Kidney capillary endothelial cell (primary cell): ENCODE measurements at places on chromosomes 6 and 20.

DNA sequence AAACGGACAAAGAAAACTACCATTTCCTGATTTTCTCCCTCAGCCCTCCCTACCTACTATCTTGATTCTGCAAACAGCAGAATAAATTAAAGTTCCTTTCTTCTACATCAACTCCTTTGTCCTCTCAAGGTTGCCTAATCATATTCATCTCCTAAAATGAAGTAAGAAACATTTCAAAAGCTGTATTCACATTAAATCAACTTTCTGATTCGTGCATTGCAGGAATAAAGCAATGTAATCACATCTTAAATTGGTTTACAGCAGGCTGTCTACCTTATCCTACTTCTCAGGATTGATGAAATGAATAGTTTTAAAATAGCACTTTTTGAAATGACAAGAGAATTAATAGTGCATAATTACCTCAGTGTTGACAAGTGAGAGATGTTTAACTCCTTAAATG is 25.1 kb downstream of the PRKN start:
- no peak for DNase-seq

DNA sequence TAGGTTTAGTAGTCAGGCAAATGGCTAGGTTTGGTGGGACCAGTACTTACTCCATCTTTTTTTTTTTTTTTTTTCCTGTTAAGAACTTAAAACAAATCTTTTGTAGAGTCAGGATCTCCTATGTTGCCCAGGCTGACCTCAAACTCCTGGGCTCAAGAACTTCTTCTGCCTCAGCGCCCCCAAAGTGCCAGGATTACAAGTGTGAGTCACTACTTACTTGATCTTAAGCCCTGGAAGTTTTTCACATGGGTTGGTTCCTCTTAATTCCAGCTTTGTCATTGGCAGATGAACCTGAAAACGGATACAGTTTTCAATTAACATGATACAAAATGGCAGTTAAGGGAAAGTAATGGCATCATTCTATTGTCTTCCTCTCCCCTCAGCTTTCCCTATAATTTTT is 179.4 kb upstream of the JAG1 start:
- DNase-seq, result no peak

DNA sequence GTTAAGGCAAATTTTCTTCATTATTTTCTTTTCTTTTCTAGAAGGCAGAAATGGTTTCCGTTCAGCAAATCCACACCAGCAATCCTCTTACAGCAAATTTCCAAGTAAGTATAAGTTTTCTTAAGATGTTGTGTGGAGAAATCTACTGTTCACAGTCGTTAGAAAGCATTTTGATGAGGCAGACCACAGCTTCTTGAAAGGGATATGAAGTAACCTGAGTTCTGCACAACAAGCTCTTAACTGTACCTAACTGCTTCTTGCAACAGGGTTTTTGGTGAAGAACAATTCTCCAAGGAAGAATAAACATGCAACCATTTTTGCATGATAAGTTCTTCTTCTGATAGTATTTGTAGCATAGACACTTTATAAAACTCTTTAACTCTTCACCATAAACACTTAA is 45.3 kb upstream of the STXBP5 start:
- DNase-seq, result no peak

GRCh38 chr20:59972037-59972801 is 14.0 kb downstream of the CDH26 start:
- DNase-seq, result no peak

GRCh38 chr6:84835340-84835739 is 70.9 kb upstream of the TBX18 start:
- DNase-seq, result no peak

GRCh38 chr20:7596541-7596940 is 343.7 kb downstream of the HAO1 start:
- no peak for DNase-seq

- DNase-seq, result no peak
Measured at GRCh38 chr6:21157186-21157929, 436.2 kb upstream of the SOX4 start.

DNA sequence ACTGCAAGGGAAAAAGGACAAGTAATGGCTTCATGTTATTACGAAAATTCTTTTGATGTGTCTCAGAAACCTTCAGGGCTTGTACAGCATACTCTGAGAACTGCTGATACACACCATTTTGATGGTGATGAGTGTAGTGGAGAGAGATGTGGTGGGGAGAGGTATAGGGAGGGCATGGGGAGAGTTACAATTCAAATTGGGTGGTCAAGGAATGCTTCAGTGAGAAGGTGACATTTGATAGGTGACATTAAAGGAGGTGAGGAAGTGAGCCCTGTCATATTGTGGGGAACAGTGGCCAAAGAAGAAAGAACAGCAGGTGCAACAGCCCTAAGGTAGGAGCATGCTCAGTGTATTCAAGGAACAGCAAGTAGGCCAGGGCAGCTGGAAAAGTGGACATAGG is 318.9 kb downstream of the CLIC5 start:
- no peak for DNase-seq

DNA sequence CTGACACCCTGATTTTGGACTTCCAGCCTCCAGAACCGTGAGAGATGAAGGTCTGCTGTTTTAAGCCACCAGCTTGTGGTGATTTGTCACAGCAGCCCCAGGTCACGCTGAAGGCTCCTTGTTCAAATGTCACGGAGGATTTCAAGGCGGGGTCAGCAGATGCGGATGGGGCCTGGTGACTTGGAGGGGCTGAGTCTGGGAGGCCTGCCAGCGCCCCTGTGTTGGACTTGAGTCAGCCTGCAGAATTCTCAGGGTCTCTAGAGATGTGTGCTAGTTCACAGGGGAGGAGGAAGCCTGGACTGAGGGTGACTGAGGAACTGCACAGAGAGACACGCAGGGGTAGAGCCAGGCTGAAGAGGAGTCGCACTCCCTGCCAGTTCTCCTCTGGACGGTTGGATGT is 19.5 kb upstream of the TAF4 start:
- no peak for DNase-seq

- DNase-seq, result no peak
Measured at GRCh38 chr20:7716286-7716972, 223.8 kb downstream of the HAO1 start.

DNA sequence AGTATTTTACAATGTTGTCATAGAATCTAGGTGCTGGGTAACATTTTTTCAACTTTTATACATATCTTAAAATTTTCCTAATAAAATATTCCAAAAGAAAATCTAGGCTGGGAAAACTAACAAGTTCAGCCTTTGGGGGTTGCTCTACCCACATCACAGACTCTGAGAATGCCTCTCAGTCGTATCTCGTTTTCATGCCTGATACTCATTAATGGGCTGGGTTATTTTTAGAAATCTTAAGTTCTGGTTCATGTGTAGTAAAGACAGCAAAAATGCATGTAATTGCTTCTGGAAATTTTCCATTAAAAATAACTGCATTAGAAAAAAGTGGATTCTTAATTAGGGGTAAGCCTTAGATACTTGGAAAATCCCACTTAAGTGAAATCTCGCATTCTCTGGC is 149.3 kb downstream of the SLC24A3 start:
- no peak for DNase-seq

DNA sequence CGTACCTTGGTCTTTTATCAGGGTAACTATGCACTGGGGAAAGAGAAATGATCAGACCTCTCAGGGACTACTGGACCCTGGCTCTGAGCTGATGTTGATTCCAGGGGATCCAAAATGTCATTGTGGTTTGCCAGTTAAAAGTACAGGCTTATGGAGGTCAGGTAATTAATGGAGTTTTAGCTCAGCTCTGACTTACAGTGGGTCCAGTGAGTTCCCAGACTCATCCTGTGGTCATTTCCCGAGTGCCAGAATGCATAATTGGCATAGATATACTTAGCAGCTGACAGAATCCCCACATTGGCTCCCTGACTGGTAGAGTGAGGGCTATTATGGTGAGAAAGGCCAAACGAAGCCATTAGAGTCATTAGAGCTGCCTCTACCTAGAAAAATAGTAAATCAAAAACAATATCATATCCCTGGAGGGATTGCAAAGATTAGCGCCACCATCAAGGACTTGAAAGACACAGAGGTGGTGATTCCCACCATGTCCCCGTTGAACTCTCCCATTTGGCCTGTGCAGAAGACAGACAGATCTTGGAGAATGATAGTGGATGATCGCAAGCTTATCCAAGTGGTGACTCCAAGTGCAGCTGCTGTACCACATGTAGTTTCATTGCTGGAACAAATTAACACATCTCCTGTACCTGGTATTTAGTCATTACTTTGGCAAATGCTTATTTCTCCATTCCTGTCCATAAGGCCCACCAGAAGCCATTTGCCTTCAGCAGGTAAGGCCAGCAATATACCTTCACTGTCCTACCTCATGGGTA is 152.4 kb downstream of the THBS2 start:
- DNase-seq, result no peak

DNA sequence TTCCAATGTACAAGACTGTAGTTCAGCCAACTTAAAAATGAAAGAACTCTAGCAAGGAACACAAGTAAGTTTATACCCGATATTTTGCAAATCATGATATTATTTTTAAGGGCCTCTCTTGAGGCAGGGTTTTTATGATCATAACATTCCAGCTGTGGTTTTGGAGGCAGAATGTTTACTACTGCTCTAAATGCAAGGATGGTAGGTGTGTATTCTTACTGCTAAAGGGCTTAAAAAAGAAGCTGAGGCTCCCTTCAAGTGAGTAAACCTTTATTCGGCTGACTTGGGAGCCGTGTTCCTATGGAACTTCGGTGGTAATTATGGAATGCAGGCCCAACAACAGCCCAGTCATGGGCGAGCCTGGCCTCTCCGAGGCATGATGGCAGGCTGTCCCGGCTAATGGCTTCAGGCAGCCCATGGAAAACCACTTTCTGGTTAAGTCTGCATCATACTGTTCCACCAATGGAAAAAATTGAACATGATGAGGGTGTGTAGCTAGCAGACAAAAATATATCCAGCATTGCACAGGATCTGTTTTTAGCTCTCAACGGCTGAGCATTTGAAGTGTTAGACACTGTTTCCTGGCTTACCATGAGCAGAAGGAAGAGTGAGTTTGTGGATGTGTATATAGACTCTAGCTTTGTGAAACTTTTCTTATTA is 111.5 kb downstream of the TIAM2 start:
- no peak for DNase-seq

GRCh38 chr6:143279385-143279784 is 171.1 kb downstream of the ADAT2 start:
- no peak for DNase-seq

DNA sequence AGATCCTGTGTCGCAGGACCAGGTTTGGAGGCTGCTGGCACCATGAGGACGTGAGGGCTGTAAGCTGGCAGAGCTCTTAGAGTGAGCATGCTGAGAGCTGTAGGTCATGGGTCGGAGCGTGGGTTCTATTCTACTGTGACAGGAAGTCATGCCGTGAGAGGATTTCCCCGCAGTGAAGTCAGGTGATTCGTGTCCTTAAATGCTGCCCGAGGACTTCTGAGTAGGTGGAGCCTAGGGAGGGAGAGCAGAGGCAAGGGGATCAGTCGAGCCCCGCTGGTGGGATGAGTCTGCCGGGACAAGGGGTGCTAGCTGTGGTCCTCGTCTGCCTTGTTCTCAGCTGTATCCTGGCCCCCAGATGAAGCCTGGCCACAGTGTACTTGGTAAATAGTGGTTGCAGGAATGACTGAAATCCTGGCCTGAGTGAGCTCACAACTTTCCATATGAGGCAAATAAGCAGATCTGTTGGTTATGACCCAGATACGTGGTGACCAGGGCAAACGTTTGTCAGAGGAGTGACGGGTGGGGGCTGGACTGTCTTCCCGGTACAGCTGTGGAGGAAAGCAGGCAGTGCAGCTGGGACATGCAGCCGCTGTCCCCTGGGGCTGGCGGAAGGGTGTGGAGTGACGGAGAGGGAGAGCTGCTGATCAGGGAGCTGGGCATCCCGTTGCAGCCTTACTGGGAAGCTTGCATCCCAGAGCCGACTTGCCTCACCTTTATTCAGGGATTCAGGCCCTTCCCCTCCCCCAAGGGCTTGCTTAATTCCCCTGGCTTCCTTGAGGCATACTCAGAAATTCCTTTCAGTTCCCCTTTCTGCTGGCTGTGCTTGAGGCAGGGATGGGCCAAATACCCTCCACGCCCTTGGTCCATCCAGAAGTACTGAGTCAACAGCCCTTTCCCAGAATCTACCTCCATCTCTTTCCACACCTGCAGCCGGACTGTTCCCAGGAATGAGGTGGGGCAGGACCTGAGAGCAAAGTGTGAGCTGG is 250.9 kb upstream of the RREB1 start:
- peak; percentile 18 for DNase-seq

- no peak for DNase-seq
Measured at GRCh38 chr6:149860834-149861602, 3.1 kb downstream of the LRP11 start.

- no peak for DNase-seq
Measured at GRCh38 chr20:52668626-52669025, 303.5 kb upstream of the TSHZ2 start.

GRCh38 chr6:13282393-13283069 is 45.8 kb downstream of the TBC1D7 start:
- DNase-seq, result no peak

GRCh38 chr20:31555203-31555775 is 41.0 kb downstream of the HM13 start:
- no peak for DNase-seq

DNA sequence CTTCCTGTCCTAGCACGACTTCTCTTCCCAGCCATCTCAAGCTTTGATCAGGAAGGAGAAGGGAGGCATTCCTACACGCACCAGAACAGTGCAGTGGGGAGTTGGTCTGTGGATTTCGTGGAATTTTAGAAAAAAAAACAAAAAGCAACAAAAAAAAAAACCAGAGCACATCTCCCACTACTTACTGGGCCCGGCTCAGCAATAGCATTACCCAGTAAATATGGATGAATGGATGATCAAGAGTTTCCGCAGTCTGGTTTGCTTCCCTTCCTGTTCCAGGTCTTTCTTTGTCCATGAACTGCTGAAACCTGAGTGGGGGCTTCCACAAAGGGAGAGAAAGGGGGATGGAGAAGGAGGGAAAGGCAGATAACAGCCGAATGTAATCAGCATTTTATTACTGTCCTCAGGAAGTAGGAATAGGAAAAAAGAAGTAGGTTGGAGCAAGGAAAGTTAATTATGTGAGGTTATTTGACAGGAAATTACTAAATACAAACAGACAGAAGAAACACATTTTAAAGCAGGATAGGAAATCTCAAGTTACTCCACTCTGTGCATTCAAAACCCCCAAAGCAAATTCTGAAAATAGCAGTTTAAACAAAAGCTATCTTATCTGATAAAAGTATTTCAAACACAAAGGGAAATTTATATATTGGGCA is 349.0 kb downstream of the PRL start:
- DNase-seq, result peak; percentile 30

DNA sequence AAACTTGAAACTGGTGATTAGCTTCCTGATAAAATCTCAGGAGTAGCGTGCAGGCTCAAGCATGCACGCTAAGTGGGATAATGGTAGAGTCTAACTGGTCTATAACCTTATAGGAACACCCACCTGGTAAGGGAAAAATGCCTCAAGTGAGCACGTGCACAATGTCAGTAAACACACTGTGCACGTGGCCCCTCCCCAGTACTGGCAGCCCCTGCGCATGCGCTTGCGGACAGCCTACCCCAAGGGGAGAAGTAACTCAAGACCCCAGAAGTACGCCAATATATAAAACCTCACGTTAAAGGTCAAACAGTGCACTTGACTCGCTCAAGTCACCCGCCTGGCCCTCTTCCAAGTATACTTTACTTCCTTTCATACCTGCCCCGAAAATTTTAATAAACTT is 23.1 kb upstream of the DOK5 start:
- no peak for DNase-seq

GRCh38 chr6:79158856-79159516 is 75.5 kb downstream of the HMGN3 start:
- no peak for DNase-seq
